BJ (cell line): ENCODE measurements at places on chromosomes 7 and 10. TPM values are rescaled to one million over a fixed set of nuclear protein-coding genes. Genes with fewer than 3 reads are reported as not detected.
A peak's percentile ranks its signal among the peaks of the same experiment; 100 is the strongest.

GRCh38 chr10:79488336-79488735, 24.0 kb upstream of the EIF5AL1 start:
- DNase-seq: peak; percentile 77

DNA sequence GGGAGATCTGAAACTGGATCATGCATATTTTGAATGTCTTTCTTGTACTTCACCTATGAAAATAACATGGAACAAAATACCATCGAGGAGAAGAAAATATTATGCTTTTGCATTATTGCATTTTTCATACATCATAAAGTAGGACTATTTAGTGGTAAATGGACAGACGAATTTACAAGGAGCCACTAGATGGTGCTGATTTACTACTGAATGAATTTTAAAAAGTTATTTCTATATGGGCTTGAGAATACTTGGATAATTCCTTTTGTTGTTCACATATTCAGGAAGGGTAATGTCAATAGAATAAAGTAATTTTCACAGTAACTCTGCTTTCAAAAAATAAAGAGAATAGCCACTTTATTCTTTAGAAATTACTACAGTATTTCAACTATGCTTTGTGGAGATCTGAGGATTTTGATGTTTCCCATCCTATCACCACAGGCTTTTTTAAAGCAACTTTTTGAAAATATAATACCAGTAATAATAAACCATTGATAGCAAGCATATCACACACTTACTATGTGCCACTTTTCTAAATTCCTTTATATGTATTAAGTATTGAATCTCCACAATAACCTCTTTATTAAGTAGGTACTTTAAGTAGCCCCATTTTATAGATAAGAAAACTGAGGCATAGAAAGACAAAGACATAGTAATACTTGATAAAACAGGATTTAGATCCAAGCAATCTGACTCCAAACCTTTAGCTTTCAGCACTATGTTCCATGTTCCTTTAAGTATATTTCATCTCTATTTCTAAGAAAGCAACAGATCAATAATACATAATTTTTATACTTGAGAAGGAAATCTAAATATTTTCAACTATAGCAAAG, 38.6 kb downstream of the NEBL start:
- no peak for DNase-seq

GRCh38 chr7:31690935-31691334, 3.9 kb downstream of the PPP1R17 start:
- no peak for DNase-seq

DNA sequence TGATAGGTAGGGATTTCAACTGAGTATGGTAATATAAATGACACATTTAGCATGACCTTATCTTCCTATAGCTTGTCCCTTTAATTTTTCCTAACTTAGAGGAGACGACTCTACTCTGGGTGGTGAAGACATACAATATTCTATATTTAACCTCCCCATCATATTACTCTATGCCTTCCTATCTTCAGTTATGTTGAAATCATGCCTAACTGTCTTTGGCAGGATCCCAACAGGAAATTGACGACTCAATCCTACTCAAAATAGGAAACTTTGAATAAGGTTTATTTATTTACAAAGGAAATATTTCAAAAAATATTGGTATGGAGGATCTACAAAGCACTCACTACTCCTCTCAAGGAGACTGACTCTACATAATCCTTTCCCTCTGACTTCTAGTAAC, 24.1 kb upstream of the SEMA3A start:
- DNase-seq: no peak

The ODAD2 gene
- 3.9 and 7.5 TPM in 2 replicates for polyA plus RNA-seq

The POP7 gene
- polyA plus RNA-seq: 24.5 and 35.2 TPM in 2 replicates

- no peak for DNase-seq
Measured at GRCh38 chr10:3559011-3559410, 226.0 kb downstream of the KLF6 start.

DNA sequence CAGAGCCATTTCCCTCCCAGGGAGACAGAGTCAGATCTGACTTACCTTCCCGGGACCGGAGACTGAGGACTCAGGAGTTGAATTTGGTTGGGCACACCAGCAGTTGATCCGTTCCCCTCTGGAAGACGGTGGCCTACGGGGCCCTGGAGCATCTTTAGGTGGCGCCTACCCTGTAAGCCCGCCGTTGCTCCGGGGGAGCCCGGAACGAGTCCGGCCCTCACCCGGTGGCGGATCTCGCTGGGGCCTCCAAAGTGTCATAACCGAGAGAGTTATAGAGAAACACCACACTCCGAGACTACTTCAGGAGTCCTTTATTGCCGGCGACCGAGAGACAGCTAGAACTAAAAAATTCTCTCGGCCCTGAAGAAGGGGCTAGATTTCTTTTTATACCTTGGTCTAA, 182.8 kb upstream of the MBL2 start:
- no peak for DNase-seq

The STEAP4 gene
- polyA plus RNA-seq: not detected in 2 replicates

GRCh38 chr10:70615784-70616522, 13.4 kb upstream of the PRF1 start:
- DNase-seq: no peak

The IFIT1B gene
- not detected in 2 replicates for polyA plus RNA-seq

DNA sequence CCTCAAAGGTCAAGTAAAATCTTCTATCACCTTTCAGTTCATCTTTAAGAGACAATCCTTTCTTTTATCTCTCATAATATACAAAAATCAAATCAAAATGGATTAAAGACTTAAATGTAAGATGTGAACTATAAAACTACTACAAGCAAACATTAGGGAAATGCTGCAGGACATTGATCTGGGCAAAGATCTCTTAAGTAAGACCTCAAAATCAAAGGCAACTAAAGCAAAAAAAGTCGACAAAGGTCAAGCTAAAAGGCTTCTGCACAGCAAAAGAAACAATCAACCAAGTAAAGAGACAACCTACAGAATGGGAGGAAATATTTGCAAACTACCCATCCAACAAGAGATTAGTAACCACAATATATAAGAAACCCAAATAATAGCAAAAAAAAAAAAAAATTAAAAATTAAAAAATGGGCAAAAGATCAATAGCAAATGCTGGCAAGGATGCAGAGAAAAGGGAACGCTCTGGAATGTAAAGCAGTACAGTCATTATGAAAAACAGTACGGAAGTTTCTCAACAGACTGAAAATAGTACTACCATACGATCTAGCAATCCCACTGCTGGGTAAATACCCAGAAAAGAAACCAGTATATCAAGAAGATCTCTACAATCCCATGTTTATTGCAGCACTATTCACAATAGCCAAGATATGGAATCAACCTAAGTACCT, 41.7 kb downstream of the TNPO3 start:
- no peak for DNase-seq

- DNase-seq: no peak
Measured at GRCh38 chr7:29130096-29130495, 16.2 kb downstream of the CPVL start.

The EBLN1 gene
- not detected in 2 replicates for polyA plus RNA-seq

- no peak for DNase-seq
Measured at GRCh38 chr10:53284615-53285182, 512.1 kb upstream of the MBL2 start.

DNA sequence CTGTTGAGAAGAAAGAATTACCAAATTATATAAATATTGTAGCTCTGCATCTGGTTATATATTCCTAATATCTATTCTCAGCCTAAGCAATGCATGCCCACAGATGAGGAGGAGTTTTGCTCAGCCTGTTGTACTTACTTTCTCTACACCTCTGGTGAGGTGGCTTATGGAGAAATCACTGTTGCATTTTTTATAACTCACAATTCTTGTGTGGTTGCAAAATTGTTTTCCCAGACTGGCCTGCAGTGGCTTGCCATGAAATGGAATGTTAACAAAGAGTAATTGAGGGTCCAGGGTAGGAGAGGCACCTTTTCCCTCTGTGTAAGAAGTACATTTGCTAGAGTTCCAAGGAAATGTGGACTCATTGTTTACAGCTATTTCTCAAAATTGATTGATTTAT, 202.0 kb upstream of the SEMA3E start:
- DNase-seq: no peak

GRCh38 chr7:79245623-79246249, 207.7 kb downstream of the MAGI2 start:
- no peak for DNase-seq

The BHLHA15 gene
- not detected in 2 replicates for polyA plus RNA-seq
